Daoy (cell line): ENCODE measurements at places on chromosomes 3 and 15. TPM values are rescaled to one million over a fixed set of nuclear protein-coding genes. Genes with fewer than 3 reads are reported as not detected.

RSRC1 gene
- total RNA-seq: 58.7 and 70.2 TPM in 2 replicates

ARHGEF26 gene
- total RNA-seq: 6.6 and 9.3 TPM in 2 replicates

IL20RB gene
- 1.3 and 1.5 TPM in 2 replicates for total RNA-seq

NRG4 gene
- 0.15 and 0.34 TPM in 2 replicates for total RNA-seq

LRRC15 gene
- 2.0 and 2.9 TPM in 2 replicates for total RNA-seq

ACAD11 gene
- total RNA-seq: 4.7 TPM in 2 replicates

CHRFAM7A gene
- 8.4 and 17.5 TPM in 2 replicates for total RNA-seq

USP3 gene
- 28.1 and 35.7 TPM in 2 replicates for total RNA-seq

CYP11A1 gene
- 0.06 and 0.12 TPM in 2 replicates for total RNA-seq

MYO5C gene
- total RNA-seq: 8.0 and 16.5 TPM in 2 replicates
